ENCODE measurements at places on chromosomes 5 and 9.

- DNase-seq, result no peak
These were observed at the start of gene AGXT2 for GRCh38 chr5:35047785-35048404. TSS of gene AGXT2 (minus strand) at chr5:35047949. CDS start at chr5:35047892, 57 bp downstream.

GRCh38 chr5:96151891-96152290 is 190.2 kb upstream of the ELL2 start:
- no peak for DNase-seq

- DNase-seq, result no peak
These were observed 503.3 kb upstream of the GRIA1 start for GRCh38 chr5:152987131-152987530.

- DNase-seq, result no peak
These were observed 53.0 kb upstream of the WWC1 start for GRCh38 chr5:168238463-168238862.

- no peak for DNase-seq
These were observed 22.3 kb upstream of the TTLL11 start for GRCh38 chr9:122115176-122116035.

DNA sequence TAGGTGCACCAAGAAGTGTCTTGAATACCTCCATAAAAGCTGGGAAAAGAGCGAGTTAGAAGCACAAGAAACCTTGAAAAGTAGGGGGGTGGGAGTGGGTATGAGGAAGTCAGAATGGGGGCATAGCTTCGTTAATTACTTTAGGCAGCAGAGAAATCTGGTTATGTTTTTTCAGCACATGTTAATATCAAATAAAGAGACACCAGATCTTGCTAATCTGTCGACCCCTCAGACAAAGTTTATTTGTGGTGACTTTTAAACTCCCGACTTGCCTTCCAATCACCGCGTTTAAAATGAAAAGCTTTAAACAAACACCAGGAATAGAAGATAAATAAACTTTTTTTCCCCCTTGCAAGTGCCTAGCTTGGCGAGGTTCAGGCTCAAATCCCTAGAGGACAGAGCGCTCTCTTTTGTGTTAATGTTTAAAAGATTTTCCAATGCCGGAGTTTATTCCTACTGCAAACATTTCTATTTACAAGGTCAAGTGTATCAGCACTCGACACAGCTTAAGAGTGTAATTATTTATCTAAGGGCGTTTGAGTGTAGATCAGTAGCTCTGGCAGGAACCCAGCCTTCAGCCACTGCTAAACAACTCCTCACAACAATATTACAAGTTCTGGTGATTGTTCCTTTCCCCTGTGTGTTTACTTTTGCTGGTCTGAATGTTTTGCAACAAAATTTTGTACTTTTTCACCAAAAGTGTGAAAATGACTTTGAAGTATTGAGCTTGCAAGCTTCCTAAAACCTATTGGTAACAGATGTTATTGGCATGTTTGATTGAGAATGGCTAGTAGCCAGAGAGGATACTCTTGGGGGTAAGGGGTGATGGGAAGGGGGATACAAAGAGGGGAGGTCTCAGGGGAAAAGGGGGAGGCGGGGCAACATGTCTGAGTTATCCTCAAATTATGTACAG is 3.8 kb downstream of the GAS1 start:
- no peak for DNase-seq

- DNase-seq, result no peak
These were observed 126.8 kb downstream of the SLC1A3 start for GRCh38 chr5:36733183-36733582.

DNA sequence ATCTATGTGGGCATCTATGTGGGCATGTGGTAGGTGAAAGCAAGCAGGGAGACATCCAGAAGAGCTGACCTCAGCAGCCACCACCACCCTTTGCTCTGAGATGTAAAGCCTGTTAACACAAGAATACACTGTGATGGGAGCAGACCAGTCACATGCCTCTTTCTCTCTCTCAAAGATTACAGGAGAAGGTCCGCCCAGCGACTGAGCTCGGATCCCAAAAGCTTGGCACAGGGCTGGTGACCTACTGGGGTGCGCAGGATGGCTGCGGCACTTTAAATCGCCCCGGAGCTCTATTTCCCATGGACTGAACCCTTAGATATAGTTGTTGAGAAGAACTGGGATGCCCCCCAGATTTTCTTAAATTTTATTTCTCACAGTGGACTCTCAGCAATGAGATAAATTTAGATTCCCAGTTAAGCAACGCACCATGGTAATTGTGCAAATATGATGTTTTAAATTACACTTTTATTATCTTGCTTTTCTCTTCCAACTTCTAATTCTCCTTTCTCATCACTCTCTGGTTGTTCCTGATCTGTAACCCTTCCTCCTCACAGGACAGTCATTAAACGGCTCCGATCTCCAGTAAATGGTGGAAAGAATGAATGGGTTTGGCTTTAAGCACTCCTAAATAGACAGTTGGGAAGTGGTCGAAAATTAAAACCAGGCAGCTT is 37.7 kb upstream of the ICE1 start:
- DNase-seq, result no peak

DNA sequence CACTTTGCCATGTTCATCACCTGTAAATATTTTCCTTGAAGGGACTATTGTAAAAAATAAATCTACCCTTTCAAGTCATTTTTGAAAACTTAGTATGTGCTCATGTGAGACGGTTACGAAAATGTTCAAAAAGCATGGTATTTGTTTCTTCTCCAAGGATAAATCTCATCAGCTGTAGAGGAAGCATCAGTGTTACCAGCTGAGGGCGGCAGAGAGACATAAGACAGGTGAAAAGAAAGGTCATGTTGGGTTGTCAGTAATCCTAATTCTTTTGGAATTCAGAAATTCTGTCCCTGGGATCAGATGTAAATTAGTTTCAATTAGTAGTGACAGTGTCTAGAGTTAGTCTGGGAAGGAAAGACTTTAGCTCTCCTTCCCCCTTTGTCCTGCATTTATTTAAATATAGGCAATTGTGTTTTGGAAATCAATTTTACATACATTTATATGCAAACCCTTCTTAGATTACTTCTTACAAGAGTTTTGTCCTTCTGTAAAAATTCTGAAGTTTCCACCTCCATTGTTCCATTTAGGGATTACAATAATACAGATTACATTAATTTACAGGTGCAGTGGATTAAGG is 791.9 kb upstream of the CDH6 start:
- no peak for DNase-seq

DNA sequence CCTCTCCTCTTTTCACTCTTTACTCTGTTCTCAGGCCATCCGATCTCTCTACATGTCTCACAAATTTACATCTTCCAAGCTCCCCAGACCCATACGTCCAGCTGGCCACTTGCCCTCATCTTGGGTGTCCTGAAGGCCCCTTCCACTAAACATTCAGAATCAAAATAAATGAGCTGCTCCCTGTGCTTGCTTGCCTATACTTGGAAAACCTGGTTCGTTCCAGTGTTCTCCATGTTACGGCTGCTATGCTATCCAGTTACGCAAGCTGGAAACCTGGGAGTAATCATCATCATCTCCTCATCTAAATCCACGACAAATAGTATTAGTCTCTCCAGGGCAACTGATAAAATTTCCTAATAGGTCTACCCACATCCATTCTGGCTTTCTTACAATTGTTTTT is 165.0 kb upstream of the FBXL17 start:
- DNase-seq, result no peak

DNA sequence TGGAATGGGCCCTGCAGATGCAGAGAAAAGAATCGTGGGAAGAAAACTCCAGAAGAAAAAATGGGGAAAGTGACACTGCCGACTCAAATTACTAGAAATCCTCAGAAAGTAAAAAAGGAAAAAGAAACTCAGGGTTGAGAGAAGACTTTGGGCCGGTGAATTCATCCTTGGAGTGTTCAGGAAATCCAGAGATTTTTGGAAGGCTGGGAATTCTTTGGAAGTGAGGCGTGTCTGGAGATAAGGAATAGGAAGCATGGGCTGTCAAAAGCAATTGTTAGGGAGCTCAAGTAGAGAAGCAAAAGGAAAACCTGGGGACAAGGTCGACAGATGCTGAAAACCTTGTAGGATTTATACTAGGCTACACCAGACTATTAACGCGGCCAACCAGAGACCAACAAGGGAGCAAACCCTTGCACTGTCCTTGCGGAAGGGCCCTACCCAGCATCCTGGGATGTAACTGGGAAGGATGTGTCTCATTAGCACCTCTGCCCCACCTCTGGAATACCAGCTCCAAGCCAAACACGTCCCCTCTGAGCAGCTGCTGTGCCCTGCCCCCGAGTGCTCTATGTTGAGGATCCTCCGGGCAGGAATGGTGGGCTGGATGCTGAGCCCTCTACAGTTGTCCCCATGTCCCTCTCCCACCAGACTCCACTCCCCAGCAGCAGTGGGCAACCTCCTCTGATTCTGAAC is 11.6 kb downstream of the DAB2IP start:
- no peak for DNase-seq

DNA sequence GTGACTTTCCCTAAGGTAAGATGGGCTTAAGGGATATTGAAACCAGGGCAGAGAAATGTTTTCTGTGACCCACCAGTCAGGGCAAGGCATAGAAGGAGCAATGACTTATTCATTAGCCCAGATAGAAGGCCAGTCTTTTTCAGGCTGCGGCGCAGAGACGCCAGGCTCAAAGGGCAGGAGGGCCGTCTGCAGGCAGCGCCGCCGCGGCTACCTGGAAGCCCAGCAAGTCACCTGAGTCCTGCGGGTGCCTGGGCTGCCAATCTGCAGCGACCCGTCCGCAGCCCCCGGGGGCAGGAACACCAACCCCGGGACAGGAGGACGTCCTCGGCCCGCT is 322 bp upstream of the SH3GL2 start:
- DNase-seq, result no peak

Measured in stimulated activated CD8-positive, alpha-beta memory T cell treated with anti-CD3 and anti-CD28 coated beads, Interleukin-12 subunit alpha, Interleukin-12 subunit beta, amount 100 ng/mL, for 4 hours (primary cell).